Stomach (tissue), 19 donors: ENCODE measurements at places on chromosomes 12 and 14. TPM values are rescaled to one million over a fixed set of nuclear protein-coding genes. Genes with fewer than 3 reads are reported as not detected.

GRCh38 chr12:76276499-76277151, 71.6 kb downstream of the BBS10 start:
- no peak for DNase-seq

DNA sequence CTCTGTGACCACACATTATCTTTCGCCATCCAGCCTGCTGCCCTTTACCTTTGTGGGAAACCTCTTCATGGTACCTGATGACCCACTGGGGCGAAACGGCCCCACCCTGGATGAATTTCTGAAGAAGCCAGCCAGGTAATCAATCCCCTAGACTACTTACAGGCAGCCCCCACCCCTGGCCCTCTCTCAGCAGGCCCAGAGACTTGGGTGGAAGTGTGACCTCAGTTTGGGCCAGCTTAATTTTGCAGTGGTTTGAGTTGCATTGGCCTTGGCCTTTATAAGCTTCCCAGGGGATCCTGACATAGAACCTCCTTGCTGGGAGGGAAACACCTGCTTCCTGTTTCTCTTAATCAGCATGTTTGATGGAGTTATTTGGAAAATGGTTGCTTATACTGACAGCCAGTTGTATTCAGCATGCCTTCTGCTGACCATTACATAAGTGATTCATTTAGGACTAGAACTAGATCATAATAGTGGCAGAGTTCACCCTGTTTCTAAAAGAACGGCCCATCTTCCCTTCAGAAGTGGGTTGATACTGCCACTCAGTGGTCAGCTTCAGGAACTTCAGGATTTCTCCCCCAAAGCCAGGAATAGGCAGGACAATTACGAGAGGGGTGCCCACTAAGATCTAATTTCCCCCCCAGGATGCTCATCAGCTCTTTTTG, 6.1 kb downstream of the SDR39U1 start:
- DNase-seq: no peak

DNA sequence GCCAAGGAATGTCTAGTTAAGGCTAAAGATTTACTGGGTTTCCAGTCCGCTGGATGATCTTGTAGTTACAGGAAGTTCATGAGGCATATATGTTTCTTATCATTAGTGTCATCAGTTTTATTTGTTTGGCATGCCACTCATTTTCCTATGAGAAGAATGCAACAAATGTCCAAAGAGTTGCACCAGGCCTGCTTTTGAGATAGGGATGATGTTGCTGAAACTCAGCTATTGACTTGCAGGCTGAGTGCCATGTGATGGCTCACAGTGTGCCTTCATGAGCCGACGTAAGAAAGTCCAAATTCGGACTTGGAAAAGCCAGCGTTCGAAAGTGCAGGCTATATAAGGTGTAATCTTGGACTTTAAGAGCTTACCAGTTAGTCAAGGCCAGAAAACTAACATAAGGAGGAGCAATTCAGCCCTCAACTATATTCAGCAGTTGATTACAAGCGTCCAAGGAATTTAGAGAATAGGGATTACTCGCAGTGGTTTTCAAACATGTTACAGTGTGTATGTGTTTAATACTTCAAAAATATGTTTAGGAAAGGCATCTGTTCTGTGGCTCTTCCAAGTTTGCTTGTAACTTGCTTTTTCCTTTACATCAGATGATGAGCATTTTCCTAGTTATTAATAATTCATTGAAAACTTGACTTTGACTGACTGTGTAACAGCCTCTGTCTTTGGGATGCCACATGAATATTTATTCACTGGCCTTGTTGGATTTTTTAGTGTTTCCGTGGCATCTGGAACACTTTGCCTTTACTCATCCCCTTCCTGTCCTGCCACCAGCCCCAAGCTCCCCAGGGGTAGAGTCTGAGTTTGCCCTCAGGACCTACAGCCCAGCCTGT, 101.3 kb downstream of the LGMN start:
- DNase-seq: peak; percentile 69

DNA sequence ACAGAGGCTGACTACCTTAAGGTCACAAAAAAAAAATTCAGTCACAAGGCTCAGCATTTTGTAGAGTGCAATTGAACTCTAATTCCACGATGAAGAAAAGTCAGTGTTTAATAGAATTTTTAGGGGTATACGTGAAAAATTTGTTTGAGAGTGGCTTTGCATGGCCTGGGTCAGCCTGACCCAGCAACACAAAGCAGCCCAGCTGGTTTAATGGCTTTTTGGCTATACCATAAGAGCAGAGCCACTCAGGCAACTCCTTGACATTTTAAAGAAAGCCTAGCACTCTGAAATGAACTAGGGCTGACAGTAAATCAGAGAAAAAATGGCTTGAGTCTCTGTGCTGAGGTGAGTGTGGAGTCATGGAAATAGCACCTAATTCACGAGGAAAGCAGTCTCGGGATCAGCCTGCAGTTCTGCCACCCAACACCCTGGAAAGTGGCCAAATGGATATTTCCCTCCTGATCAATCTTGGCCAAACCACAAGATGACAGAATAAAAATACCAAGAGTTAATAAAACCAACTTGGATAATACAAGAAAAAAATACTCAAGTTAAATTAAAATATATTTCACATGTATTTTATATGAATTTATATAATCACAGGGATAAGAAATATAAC, 59.5 kb downstream of the GALNT4 start:
- DNase-seq: no peak

DNA sequence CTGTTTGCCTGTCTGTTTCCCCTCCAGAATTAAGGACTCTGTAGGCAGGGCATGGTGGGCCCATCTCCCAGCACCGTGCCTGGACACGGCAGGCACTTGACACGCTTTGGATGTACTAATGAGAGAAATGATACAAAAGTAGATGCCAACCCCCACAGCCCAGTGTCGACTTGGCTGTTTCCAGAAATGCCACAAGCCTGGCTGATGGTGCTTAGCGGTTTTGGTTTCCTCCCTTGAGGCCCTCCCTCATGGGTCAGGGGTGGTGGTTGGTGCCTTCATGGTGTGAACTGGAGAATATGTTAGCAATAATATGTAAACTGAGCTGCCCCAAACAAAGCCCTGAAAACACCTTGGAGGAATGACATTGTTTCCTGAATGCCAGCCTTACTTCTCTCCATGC, 55.5 kb upstream of the ESRRB start:
- no peak for DNase-seq

- DNase-seq: no peak
These were observed 33.4 kb upstream of the SYNDIG1L start for GRCh38 chr14:74459289-74459946.

ARHGEF25 gene
- 48.4 TPM for polyA plus RNA-seq

ADCY4 gene
- 15.2 TPM for polyA plus RNA-seq

OVCH1 gene
- polyA plus RNA-seq: not detected

SLC22A17 gene
- 18.3 TPM for polyA plus RNA-seq

DPY19L2 gene
- polyA plus RNA-seq: 0.75 TPM

LMNTD1 gene
- not detected for polyA plus RNA-seq

OLR1 gene
- polyA plus RNA-seq: 0.48 TPM
